ENCODE measurements at places on chromosomes 7 and 10. TPM values are rescaled to one million over a fixed set of nuclear protein-coding genes. Genes with fewer than 3 reads are reported as not detected.

Gene SFMBT2
- total RNA-seq = 11.0 TPM

Gene TLX1
- 1.0 TPM for total RNA-seq

Gene AGAP6
- total RNA-seq = 6.9 TPM

Gene AKR1C8
- total RNA-seq = not detected

Gene CYREN
- 19.4 TPM for total RNA-seq

Gene LRIT1
- total RNA-seq = not detected

Gene TFR2
- 1.0 TPM for total RNA-seq

Gene CYP26A1
- total RNA-seq = 1.3 TPM

Gene ARMC3
- total RNA-seq = 1.1 TPM

Gene GARIN1A
- 2.7 TPM for total RNA-seq

Gene CELF2
- 15.6 TPM for total RNA-seq

Gene DPP6
- total RNA-seq = 21.1 TPM

Gene AGR2
- total RNA-seq = 1.2 TPM

Gene GPR158
- total RNA-seq = 3.6 TPM

Gene SORCS3
- total RNA-seq = 4.6 TPM

Gene ACTR1A
- 121 TPM for total RNA-seq

Gene CALML3
- total RNA-seq = 0.93 TPM

Gene SLC16A9
- total RNA-seq = 4.1 TPM

Gene DRGX
- 0.47 TPM for total RNA-seq

Gene VAX1
- total RNA-seq = 0.17 TPM

Gene CARD11
- total RNA-seq = not detected

Gene CYP17A1
- total RNA-seq = not detected

Gene MSMB
- total RNA-seq = not detected

Gene CADPS2
- 2.8 TPM for total RNA-seq

Gene TRIM73
- 3.8 TPM for total RNA-seq

Gene OPN1SW
- total RNA-seq = not detected

Gene ELN
- total RNA-seq = 0.69 TPM

Gene CTTNBP2
- not detected for total RNA-seq

Gene DOCK4
- 11.0 TPM for total RNA-seq

Gene TUBAL3
- not detected for total RNA-seq

Gene DDIT4
- 148 TPM for total RNA-seq

All from motor neuron (in vitro differentiated cells).